NCI-H748 treated with DMSO at 0.1 percent for 48 hours (cell line): ENCODE measurements at places on chromosomes 3 and 15.

- no peak for DNase-seq
These were observed 85.0 kb downstream of the MECOM start for GRCh38 chr3:169578381-169579024.

- DNase-seq, result no peak
These were observed 880 bp upstream of the ARMC8 start for GRCh38 chr3:138186221-138186620.

DNA sequence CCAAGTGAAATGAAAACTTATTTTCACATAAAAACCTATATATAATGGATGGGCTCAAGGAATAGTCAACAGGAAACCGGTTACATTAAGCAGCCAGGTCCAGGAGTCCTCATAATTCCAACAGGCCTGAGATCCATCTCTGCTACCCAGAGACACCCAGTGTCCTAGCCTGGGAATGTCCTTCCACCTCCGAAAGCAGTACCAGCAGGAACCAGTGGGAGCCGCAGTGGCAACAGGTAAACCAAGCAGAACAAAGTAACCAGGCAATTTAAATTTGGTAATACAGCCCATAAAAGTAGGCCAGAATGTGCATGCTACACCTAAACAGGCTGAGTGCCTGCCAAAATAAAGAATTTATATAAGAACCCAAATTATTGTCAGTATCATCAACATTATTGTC lies 195.6 kb downstream of the ZBBX start:
- DNase-seq, result no peak

DNA sequence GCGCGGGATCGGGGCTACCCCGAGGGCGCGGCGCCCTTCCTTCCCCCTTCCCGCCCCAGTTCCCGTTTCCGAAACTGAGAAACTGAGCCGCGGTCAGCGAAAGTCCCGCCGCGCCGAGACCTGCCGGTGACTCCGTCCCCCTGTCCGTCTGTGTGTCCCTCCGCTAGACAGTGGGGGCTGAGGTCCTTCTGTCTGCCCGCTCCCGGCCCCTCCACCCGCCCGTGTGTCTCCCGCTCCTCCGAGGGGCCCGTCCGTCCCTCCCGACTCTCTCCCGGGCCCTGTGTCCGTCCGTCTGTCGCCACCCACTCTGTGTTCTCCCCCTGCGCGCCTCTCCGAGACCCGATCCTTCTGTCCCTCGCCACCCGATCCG lies 426 bp downstream of the PRKCD start:
- no peak for DNase-seq

DNA sequence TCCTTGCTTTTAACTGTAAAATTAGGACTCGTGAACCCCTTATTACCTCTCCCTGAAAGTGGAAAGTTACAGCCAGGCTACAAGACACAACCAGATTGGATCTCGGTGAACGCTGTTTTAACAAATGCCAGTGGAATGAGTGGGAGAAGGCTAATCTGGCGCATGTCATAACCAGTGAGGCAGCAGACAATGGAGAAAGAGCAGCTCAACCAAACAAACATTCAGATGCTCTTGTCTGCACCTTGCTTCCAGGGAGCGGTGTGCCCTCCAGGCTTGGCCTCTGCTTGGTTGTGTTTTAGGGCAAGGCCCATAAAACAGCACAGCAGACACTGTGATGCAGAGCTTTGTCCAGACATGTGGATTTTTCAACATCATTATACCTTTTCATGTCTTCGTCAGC lies 45.9 kb upstream of the ATP1B3 start:
- DNase-seq, result no peak
